ENCODE measurements at places on chromosomes 2 and 18. TPM values are rescaled to one million over a fixed set of nuclear protein-coding genes. Genes with fewer than 3 reads are reported as not detected.

The SERPINB10 gene
- 0.09 TPM for total RNA-seq

The ICOS gene
- not detected for total RNA-seq

The AQP12A gene
- total RNA-seq = not detected

The DSG2 gene
- under 0.01 TPM for total RNA-seq

The COPS9 gene
- total RNA-seq = 191 TPM

The EPAS1 gene
- 159 TPM for total RNA-seq

The HAAO gene
- total RNA-seq = 0.09 TPM

The TMEM198 gene
- total RNA-seq = not detected

The MRPL19 gene
- total RNA-seq = 40.9 TPM

The ACMSD gene
- not detected for total RNA-seq

The TCF23 gene
- total RNA-seq = not detected

The UGT1A4 gene
- not detected for total RNA-seq

The NXPH2 gene
- not detected for total RNA-seq

The KCNK3 gene
- total RNA-seq = not detected

Measured in endothelial cell of coronary artery (primary cell).